Fibroblast of the aortic adventitia (primary cell): ENCODE measurements at places on chromosomes 4 and X.
A peak's percentile ranks its signal among the peaks of the same experiment; 100 is the strongest.

GRCh38 chrX:49172280-49172780, 632 bp downstream of the PLP2 start:
- peak; percentile 51 for DNase-seq

DNA sequence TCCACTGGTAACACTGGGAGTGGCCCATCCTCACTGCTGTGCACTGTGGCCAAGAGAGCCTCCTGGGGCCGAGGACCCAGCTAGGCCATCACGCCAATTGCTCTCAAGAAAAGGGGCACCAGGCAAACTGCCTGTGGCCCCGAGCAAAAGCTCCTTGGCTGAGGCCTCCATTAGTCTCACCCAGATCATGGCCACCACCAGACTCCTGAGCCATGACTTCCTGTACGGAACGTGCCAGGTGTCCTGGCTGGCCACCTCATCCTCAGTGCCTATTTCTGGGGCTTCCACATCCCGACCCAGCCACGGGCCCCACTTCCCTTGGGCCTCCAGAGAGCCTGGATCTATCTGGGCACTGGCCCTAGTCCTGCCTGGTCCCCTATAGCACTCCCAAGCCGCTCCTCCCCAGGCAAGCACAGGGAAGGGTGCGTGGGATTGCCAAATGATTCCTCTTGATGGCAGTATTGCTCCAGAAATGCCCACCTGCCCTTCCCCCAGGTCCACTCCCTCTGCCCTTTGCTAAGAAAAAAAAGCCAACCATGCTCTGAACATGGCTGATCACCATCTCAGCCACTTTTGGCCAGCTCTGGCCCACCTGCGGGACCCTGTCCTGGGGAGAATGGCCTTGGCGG, 212.6 kb upstream of the AGTR2 start:
- no peak for DNase-seq

- DNase-seq = peak; percentile 89
These were observed 54.4 kb downstream of the NBDY start for GRCh38 chrX:56783450-56783831.

- DNase-seq = peak; percentile 60
These were observed 2.1 kb downstream of the C4orf54 start for GRCh38 chr4:99655308-99656081.

GRCh38 chr4:189815404-189816192, 125.1 kb upstream of the FRG1 start:
- DNase-seq = no peak

- no peak for DNase-seq
These were observed 1162.8 kb upstream of the PRKX start for GRCh38 chrX:4876268-4876667.

- DNase-seq = no peak
These were observed 33.8 kb downstream of the PRKX start for GRCh38 chrX:3679669-3680068.

DNA sequence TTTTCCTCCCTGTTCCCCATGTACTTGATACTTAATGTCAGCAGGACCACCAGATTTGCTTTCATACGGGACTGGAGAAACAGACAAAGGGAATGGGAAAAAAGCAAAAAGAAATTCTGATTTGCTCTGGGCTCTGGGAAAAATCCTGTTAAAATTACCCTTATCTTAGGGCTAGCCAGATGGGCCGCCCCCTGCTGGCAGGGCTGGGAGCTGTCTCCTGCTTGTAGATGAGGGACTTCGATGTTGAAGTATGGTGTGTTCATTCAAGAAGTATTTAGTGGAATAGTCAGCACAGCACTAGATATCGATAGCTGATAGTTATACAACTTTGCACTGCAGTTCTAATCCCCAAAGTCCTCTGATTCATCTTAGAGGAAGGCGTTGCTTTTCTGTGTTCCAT, 45.8 kb downstream of the BCORL1 start:
- peak; percentile 66 for DNase-seq

- DNase-seq = no peak
These were observed 416.4 kb downstream of the CCSER1 start for GRCh38 chr4:90543419-90544170.

DNA sequence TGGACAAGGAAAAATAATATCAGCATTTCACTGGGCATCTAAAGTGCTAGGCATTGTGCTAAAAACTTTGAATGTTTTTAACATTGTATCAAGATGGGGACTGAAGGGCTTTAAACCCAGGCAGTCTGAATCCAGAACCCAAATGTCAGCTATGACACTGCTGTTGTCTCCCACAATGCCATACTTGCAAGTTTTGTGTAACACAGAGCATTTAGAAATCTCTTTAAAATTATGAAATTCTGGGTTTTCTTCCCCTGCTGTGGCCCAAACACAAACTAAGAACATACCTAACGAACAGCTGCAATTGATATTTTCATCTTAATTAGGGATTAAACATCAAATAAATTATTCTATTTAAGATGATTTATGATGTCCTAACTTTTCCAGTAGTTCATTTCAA, 66.8 kb upstream of the LSM6 start:
- DNase-seq = no peak

- DNase-seq = no peak
These were observed 197.7 kb downstream of the SPATA18 start for GRCh38 chr4:52248820-52249219.

GRCh38 chrX:101605728-101606127, 12.1 kb downstream of the ARMCX6 start:
- DNase-seq = no peak

- DNase-seq = peak; percentile 51
These were observed 54.9 kb downstream of the LINC00632 start for GRCh38 chrX:140764401-140764919.

GRCh38 chr4:25330905-25331808, 18.6 kb downstream of the ZCCHC4 start:
- peak; percentile 28 for DNase-seq

- no peak for DNase-seq
These were observed 206.8 kb upstream of the ARHGAP24 start for GRCh38 chr4:85268188-85268587.

DNA sequence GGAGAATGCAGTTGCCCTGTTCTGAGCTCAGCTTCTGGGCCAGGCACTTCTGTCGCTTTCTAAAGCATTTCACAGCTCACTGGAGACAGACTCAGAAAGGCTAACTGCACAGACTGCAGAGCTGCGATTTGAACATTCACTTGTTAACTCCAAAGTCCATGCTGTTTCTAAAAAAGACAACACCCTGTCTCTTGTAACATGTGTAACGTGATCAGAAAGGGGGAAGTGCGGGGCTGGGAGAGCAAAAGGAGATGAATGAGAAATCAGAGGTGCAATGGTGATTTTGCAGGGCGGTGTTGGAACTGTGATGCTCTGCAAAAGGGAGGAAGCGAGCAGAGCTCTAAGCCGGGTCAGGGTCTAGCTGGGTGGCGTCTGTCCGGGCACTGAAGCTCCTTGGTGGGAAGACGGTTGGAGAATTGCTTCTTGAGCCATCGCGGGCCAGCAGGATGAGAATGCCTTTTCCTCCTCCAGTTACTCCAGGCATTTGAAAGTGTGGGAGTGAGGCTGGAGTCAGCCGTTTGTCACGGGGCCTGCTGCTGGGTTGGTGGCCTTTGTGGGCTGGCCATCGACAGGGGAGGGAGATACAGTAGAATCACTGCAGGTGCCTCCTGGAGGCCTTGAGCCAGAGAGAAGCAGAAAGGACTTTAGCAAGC, 20.3 kb downstream of the TBC1D14 start:
- DNase-seq = no peak

DNA sequence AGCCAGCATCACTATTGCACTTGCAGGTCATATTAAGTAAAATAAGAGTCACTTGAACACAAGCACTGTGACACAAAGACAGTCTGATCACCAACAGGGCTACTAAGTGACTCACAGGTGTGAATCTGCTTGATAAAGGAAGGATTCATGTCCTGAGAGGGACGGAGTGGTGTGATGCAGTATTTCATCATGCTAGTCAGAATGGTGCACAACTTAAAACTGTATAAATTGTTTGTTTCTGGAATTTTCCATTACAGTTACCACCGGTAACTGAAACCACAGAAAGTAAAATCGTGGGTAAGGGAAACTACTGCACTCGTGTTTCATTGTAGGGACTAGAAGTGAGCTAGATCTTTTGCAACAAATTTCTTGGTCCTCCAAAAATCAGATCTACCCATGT, 109.7 kb downstream of the ELOVL6 start:
- DNase-seq = peak; percentile 59

DNA sequence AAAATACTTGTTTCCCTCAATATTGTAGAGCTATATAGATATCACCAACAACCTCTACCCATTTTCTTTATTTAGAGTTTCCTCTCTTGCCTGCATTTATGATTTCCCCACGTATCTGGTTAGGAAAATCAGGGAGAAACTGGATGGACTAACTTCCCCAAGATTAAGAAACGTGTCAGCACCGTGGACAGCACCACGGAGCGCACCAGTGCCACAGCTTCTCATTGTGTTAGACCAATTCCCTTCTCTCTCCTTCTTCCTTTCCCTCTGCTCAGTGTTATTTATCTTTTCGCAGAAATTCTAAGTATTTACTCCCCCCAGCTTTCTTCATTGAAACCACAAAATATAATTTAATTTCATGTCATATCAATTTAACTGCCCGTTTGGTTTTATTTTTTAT, 568.6 kb upstream of the BOD1L1 start:
- DNase-seq = peak; percentile 81

DNA sequence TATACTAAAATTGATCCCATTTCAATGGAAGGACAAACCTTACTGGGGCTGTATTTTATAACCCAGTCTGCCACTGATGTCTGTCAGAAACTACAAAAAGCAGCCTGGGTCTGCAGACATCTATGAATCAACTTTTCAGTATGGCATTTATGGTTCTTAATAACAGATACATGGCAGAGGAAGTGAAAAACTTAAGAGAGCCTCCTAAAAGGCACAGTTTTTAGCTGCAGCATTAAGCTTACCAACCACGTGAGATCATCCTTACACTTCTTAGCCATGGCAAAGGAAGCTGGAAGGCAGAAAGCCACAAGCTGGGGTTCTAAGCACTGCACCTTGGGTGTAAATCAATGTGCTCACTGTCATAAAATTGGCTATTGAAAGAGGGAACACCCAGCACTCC, 16.6 kb upstream of the UGT2B17 start:
- no peak for DNase-seq

DNA sequence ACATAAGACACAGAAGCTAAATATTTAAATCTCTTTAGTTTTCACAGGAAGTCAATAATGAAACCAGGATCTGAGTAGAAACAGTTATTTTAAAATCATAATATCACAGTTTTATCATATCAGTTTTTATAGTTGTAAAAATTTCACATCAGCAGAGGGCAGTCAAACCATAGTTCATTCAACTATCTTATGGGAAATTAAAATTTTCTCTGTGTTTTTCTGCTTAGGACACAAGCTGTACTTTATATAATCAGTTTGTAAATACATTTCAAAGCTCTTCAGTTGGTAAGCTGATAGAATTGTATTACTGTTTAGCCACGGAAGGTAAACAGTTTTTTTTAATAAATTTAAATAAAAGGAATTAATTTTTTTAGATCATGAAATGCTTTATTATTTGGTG, 204.8 kb upstream of the NUDT6 start:
- DNase-seq = peak; percentile 65

DNA sequence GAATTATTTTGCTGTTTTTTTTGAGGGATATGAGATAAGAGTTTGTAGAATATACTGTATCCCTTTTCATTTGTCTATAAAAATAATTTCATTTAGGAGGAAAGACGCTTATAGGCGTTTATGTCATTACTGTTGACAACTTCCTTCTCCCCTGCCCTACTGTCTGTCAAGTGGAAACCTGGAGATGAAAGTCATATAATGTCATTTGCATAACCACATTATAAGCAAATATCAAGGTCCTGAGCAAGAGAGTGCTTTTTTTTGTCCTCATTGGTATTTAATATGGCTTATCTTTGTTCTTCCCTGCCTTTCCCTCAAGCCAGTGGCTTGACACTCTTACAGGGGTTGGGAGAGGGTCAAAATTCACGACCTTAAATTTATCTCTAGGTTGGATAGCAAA, 55.8 kb downstream of the LRP2BP start:
- no peak for DNase-seq

GRCh38 chr4:152102436-152103000, 341.7 kb upstream of the GATB start:
- no peak for DNase-seq

GRCh38 chr4:72975488-72975784, 94.1 kb downstream of the COX18 start:
- peak; percentile 63 for DNase-seq

- no peak for DNase-seq
These were observed 170.3 kb downstream of the RAB28 start for GRCh38 chr4:13313856-13314255.

GRCh38 chrX:63657821-63658220, 127.2 kb downstream of the ARHGEF9 start:
- DNase-seq = peak; percentile 78

GRCh38 chr4:78361621-78362120, 189.9 kb upstream of the ANXA3 start:
- no peak for DNase-seq

GRCh38 chr4:182679533-182679932, 237.7 kb downstream of the DCTD start:
- no peak for DNase-seq

- DNase-seq = peak; percentile 69
These were observed 553.3 kb upstream of the MAGEB2 start for GRCh38 chrX:29662101-29662500.

GRCh38 chr4:165319030-165319429, 8.4 kb upstream of the MSMO1 start:
- DNase-seq = no peak

DNA sequence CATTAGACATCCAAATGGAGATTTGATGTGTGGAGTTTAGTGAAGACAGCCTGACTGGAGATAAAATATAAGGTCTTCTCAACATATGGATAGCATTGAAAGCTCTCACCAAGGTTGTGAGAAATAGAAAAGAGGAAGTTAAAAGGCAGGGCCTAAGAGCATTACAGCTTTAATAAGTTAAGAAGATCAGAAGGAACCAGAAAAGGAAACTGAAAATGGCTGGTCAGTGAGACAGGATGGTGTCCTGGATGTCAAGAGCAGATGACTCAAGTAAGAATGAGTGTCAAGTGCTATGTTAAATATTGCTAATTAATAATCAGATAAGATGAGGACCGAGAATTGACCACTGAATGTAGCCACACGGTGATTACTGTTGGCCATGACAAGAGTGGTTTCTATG, 642.9 kb downstream of the STPG2 start:
- DNase-seq = no peak

GRCh38 chr4:124940387-124940786, 227.9 kb upstream of the ANKRD50 start:
- peak; percentile 99 for DNase-seq

DNA sequence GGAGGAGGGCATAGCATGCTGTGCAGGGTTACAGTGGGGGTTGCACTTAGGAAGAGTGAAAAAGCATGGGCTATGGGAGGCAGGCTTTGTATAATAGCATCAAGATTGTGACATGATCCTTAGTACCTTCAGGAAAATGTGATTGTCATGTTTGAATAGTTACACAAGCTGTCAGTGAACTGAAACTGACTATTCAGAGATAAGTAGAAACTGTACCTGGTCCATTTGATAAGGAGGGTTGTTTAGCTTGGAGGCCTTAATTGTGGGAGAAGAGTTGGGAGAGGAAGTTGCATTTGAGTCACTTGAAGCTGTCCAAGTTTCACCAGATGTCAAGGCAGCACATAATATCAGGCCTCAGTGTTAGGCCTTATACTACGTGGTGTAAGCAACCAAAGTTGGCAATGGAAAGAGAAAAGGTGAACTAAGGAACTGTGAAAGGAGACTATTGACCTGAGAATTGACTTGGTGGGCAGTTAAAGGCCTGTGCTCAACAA, 85.0 kb downstream of the TEX13C start:
- no peak for DNase-seq

- DNase-seq = no peak
These were observed 8.0 kb downstream of the SFRP2 start for GRCh38 chr4:153780876-153781275.
